ENCODE measurements at places on chromosomes 6 and 20.

DNA sequence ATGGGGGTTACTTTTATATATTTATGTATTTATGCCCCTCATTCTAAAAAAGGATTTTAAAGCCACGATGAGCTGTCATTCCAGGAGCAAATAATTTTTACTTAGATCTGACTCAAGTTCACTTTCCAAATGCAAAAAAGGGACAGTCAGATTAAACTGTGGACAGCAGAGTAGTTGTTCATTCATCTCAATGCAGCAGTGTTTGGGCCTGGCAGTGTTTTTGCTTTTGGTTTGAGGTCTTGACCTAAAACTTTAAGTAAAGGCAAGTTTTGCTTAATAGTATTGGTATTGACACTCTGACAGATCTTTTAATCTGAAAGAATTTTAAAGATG lies 13.9 kb downstream of the JARID2 start:
- DNase-seq, result no peak

DNA sequence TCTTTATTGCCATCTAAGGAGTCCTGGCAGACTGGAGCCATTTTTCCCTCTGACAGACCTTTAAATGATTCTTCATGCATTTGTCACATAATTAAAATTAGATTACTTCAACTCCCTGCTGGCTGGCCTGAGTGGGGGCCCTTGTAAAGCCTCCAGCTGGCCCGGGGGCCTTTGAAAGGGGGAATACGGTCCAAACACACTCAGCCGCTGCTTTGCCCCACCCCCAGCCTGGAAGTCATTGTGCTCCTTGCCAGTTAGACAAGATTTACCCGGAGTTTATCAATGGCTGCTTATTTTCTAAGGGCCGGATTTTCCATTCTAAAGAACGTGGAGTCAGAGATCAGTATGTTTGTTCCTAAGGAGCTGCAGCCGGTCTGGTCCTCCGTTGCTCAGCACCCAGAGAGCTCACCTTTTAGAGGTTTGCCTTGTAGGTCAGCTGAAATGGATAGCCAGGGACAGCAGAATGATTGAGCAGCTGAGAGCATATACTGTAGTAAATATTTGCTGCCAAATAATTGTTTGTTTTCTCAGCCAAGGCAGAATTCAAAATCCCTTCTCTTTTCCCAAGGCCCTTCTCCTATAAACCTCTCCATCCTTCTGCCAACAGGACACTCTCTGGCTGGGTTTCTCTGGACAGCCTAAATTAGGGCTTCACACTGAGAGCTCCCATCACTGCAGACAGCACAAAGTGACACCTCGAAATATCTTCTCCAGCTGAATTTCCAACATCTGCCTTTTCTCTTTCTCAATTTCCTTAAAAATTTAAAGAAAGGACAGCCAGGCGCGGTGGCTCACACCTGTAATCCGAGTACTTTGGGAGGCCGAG lies 68.4 kb upstream of the RBM24 start:
- no peak for DNase-seq

GRCh38 chr6:7562769-7563168 lies 21.3 kb downstream of the DSP start:
- DNase-seq, result no peak

GRCh38 chr20:24034820-24035219 lies 46.2 kb upstream of the GGTLC1 start:
- DNase-seq, result no peak

DNA sequence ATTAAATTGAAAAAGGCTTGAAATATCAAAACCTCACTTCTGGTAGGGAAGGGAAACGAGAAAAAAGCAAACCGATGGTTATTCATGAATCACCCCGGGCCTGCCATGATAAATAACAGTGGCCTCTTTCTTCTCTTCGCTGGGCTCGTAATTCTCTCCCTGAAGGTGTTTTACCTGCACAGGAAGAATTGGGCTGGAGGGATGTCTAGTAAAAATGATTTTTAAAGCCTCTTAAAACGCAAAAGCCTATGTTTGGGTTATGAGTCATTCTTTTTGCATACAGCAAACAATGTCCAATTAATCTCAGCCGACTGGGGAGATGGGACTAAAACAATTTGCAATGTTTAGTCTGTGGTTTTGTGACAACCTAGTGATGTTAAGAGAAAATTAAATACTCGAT lies 16.8 kb downstream of the LINC00237 start:
- no peak for DNase-seq

DNA sequence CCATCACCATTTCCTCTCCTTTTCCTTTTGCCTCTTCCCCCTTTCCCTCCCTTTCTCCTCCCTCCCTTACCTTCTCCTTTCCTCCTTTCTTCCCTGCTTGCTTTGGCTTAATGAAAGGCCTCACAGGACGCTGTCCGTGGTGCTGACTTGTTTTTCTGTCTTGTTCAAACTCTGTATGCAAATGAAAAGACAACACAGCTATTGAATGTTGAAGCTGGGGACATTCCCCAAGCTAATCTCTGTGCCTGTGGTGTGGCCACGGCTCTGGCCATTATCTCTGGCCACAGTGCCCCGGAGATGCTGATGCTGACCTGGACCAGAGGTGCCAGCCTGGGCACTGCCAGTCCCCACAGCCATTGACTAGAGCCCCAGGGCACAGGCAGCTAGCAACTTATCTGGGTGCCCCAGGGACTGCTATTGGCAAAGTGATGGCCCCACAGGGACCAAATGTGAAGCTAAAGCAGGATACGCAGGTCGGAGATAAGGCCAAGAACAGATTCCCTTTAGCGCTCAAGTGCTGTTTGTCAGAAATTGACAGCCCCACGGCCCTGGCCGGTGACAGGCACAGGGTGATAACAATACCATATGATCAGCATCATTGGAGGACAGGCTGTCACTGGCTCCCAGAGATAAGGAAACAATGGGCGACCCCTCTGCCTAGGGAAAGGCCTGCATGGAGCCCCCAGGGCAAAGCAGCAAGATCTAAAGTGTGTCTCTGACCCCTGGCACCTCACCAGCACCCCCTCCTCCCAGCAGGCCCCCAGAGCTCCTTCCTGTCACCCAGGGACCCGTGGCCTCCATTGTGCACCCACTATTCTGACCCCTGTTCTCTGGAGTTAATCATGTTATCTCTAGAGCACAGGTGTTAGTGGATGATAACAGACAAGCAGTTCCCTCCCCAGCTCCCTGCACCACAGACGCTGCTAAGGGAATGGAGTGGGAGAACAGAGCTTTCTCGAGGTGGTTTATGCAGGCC lies 31.6 kb upstream of the SLC32A1 start:
- peak; percentile 43 for DNase-seq

DNA sequence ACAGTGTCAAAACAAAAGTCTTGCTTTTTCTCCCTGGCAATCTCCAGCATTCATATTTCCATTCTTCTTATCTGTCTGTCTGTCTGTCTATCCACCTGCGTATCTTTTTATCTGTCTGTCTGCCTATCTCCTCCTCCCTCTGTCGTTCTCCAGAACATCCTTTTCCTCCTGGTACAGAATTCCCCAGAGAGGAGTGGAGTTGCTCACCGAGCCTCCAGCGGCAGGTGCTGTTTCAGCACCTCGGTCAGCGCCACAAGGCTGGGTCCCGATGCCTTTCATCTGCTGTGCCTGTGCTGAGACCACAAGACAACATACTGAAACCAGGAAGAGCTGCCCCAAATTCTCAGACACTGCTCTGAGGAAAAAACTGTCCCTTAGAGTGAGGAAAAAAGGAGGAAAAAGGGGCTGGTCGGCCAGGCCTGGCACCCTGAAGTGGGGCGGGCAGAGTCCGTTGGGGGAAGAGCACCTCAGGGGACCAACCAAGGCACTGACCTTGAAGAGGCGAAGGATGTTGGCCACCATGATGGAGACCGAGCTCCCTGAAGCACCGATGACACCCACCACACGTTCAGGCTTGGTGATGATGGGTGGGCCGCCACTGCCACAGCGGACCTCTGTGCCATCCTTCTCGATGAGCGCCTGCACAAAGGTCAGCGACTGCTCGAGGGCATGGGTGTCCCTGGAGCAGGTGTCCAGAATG lies 13.3 kb downstream of the GRM4 start:
- DNase-seq, result no peak

- DNase-seq, result no peak
These were observed 27.7 kb upstream of the MPC1 start for GRCh38 chr6:166410426-166410935.

DNA sequence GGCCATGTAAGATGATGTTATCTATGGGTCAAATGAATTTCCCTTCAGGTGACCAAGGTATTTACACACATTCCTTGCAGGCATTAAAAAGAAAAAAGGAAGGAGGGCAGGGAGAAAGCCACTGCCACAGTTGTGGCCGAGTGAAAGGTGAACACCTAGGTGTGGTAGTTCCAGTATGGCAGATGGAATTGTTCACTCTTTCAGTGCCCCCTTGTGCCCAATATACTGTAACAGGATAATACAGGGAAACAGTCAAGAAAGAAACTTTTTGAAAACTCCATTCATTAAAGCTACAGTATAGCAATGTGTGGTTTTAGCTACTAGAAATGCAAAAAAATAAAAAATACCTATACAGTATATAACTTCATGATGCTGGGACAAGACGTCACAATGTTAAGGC lies 52.1 kb downstream of the BMP2 start:
- DNase-seq, result no peak

- no peak for DNase-seq
These were observed 1.3 kb upstream of the SIRPA start for GRCh38 chr20:1893721-1894470.

DNA sequence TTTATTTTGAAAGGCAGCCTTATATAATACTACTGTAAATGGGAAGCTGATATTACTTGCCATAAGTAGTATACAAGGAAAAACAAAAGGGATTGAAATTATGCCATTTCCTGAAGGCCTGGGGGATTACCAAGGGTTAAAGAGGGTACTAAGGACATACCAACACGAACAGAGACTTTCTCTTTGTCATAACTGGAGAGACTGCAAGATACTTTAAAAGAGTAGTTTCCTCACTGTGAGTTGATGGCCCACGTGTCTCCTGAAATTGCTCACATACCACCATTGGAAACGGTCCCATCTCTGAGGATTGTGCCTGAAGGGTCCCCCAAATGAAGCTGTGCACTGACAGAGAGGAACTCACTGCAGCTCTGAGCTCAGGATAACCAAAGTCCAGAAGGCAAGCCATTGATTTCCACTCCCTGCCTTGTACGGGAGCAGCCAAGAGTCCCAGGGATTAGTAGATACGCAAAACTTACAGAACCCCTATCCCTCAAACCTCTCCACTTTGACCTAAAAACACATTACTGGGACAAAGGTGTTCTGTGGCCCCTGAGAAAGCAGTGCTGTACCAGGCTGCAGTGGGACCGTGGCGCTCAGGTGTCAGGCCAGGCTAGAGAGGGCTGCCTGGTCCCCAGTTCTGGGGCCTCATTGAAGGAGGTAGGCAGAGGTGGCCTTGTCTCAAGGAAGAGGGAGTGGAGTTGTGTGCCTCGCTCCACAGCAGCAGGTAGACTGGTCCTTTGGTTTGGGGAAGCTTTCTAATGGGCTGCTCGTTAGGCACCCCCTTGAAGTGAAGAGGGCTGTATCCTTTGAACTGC lies 15.2 kb downstream of the PSMG4 start:
- DNase-seq, result no peak

DNA sequence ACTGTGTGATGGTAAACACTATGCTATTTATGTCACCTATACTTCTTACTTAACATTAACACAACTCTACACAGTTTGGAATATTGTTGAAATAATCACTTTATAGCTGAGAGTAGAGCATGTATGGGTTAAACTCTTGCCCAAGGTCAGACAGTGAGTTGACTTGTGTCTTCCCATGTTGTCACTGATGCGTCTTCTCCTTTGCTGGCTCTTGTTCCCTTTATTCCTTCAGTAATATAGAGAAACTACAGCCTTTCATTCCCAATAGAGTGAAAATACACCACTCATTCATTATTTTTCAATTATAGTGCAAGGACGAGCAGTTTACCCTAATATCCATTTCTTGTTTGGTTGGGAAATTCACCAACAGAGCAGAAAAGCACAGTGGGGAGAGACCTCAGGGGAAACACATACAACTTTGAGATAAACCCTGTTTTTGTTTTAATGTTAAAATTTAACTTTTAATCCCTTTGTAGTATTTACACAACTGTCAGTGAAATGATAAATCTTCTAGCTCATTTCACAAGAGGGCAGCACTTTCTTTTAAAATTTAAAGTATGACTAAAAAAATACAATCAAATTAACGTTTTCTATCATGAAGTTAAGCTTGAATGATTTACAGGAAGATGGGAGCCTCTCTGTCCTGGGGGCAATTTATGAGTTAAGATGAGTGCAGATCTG lies 363.0 kb downstream of the UTRN start:
- no peak for DNase-seq

DNA sequence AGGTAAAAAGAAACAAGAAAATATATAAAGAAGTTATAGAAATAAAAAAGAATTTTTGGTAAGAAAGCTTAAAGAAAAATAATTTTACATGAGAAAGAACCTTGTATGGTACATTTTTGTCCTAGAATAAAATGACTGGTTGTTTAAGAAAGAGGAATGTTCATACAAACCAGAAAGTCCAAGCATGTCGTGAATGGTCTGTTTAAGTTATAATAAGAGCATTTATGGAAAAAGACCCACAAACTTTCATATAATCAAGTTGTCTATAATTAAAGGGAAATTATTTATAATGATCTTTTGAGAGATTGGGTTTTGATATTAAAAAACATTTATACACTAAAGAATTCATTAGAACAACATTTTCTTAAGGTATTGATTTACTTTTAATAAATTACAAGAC lies 27.8 kb upstream of the FAM110A start:
- no peak for DNase-seq

GRCh38 chr6:28900577-28901256 lies 23.1 kb downstream of the TRIM27 start:
- no peak for DNase-seq

DNA sequence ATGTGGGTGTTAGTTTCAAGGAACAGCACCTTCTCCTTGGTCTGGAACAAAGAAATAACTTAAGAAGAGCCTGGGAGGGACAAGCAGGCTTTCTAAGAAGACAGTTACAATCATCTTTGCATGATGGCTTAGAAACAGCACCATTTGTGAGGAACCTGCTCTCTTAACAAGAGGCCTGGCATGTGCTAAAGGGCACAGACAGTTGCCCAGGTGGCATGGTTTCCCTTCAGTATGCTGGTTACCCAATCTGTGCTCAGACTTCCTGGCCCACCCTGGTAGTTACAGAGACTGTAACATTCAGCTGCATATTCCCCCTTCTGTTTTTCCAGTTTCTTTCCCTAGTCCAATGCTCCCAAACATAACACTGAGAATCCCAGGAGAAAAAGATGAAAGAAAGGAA lies 84.0 kb downstream of the CHD6 start:
- no peak for DNase-seq

- no peak for DNase-seq
These were observed 96.0 kb downstream of the EYA2 start for GRCh38 chr20:46990596-46991104.

DNA sequence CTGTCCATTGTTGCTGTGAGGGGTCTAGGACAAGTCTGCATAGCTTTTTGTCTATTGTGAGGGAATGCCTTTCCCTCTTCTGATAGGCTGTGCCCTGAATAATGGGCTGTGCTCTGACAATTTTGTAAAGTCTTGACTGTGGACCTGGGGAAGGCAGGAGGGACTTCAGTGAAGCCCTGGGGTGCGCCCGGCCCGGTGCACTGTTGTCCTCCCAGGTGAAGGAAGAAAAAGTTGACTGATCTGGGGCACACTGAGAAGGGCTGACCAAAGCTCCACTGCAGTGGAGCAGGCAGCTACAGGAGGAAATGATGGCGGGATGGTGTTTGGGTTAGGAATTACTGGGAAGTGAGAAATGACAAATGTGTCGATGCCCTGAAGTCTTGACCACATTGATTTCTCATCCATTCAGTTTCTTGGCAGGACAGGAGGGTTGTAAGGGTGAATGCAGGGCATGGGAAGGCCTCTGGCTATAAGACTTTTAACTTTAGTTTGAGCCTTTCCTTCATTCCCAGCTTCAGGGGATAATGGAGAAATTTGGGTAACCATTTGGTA lies 224.0 kb upstream of the CST7 start:
- no peak for DNase-seq

GRCh38 chr6:155278319-155279049 lies 14.7 kb downstream of the CLDN20 start:
- no peak for DNase-seq
